ENCODE measurements at places on chromosomes 1 and 21.
A peak's percentile ranks its signal among the peaks of the same experiment; 100 is the strongest.

DNA sequence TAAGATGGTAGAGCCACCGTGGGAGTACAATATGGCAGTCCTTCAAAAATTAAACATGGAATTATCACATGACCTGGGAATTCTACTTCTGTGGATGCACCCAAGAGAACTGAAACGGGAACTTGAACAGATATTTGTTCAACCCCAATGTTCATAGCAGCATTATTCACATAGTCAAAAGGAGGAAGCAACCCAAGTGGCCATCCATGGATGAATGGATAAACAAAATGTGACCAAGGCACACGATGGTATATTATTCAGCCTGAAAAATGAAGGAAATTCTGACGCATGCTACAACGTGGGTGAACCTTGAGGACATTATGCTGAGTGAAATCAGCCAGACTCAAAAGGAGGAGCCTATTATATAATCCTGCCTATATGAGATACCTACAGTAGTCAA is 22.8 kb upstream of the LAPTM5 start:
- no peak for DNase-seq

DNA sequence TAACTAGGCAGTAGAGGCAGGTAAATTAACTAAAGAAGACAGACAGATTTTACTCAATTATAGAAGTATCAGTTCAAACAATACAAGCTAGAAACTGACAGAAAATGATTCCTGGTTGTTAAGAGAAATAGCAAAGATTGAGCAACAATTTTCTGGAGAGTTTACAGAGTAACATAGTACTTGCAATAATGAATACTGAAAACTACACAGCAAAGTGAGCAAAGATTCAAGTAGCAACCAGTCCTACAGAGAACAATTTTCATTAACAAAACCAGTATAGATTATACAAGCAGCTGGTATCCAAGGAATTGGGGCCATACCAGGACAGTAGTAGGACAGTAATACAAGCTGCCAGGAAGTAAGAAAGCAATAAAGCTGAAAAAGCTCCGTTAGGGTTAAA is 37.6 kb downstream of the EYA3 start:
- no peak for DNase-seq

DNA sequence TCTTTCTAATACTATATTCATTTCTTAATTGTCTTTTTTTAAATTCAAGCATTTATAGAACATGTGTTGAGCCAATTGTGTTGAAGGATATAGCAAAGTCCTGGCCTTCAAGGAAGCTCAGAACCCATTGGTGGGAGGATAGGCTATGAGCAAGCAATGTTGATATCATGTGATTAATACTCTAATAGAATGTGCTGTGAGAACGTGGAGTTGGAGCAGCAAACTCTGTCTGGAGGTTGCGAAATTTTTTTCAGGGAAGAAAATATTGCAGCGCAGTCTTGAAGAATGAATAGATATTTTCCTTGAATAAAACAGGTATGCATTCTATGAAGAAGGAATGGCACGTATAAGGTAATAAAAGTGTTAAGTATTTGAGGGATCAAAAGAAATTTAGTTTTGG is 229.2 kb upstream of the KCNK2 start:
- DNase-seq: no peak

DNA sequence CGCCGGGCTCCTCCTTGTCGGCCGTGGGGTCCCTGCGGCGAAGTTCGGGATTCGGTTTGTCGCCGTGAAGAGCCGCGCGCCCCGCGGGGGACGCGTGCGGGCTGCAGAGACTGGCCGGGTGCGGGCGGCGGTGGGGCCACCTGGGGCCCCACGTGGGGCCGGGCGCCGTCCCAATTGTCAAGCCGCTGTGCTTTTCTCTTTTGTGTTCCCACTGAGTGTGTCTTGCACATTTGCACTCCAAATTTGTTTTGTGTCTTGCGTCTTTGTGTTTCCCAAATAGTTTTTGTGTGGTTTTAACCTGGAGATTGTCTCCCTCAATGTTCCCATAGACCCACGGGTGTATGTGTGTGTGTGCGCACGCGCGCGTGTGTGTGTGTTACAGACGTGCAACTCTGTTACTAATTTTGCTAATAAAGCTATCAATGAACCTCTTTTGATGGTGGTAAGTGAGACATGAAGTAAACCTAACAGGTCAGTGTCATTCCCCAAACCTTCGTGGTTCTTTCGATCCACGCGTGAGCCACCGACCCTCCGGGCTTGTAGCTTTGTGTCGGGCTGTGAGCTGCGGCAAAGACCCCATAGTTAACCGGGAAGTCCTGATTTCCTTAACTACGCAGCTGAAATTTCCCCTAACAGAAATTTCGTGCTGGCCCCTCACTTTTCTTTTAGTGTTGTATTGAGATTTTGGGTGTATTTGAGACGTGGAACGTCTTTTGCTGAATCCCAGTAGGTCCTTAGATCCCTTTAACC is 708 bp downstream of the PRDM2 start:
- DNase-seq: no peak

DNA sequence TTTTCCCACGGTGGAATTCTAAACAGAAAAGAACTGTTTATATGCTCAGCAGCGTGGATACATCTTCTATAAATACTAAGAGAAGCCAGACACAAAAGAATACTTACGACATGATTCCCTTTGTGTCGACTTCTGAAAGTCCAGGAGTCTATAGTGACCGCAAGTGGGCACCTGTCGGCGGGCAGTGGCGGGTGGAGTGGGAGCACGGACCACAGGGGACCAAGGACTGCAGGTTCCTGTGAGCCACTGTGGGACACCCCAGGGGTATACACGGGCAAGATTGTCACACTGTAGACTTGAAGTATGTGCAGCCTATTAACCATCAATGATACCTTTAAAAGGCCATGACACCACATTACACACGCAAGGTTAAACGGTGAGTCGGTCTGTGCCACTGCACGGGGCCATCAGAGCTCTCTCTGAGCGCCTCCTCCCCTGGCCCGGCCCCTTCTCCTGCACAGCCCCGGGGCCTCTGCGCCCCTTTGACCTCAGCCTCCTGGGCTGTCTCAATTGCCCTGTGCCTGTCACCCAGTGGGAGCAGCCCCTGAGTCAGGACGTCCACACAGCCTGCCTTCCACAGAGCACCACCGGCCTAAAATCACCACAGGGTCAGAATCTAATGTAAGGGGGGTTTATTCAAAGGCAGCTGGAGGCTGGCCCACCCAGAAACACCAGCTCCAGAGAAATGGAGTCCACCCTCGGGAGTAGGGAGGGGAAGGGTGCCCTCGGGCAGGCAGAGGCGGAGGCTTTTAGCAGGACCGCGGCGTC is 90.0 kb upstream of the COL6A1 start:
- no peak for DNase-seq

GRCh38 chr1:22772014-22772413 is 61.4 kb downstream of the EPHB2 start:
- DNase-seq: no peak

GRCh38 chr1:44314452-44314851 is 40.6 kb downstream of the ERI3 start:
- no peak for DNase-seq

DNA sequence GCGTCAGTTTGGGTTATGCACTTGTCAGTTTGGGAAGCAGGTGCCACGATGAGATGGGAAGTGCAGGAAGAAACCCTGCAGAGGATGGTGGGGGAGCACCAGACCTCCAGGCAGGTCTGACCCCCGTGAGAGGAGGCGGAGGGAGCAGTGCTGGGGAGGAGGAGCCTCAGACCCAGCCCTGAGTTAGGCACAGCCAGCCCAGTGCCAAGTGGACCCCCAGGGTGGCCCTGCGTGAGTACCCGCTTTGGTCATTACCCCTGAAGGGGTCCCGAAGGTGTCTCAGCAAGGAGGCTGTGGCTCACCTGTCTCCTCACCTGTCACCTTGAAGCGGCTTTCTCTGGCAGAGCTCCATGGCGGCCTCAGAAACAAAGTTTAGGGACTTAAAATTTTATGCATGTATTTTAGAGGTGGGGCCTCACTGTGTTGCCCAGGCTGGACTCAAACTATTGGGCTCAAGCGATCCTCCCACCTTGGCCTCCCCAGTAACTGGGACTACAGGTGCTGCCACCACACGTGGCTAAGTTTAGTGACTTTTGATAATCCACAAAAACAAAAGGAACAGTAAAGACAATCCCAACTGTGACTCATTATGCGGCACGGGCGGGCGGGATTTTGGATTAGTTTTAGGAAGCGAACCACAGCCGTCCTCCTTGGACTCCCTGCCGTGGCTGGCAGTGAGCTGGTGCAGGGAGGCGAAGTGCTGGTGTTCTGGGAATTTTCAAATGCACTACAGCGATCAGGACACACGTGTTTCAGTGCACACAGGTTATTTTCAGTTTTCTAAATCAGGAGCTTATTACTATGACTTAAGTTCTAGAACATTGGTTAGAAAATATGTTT is 4.7 kb downstream of the AGPAT3 start:
- no peak for DNase-seq

GRCh38 chr1:172581779-172582178 is 48.8 kb downstream of the SUCO start:
- DNase-seq: no peak

DNA sequence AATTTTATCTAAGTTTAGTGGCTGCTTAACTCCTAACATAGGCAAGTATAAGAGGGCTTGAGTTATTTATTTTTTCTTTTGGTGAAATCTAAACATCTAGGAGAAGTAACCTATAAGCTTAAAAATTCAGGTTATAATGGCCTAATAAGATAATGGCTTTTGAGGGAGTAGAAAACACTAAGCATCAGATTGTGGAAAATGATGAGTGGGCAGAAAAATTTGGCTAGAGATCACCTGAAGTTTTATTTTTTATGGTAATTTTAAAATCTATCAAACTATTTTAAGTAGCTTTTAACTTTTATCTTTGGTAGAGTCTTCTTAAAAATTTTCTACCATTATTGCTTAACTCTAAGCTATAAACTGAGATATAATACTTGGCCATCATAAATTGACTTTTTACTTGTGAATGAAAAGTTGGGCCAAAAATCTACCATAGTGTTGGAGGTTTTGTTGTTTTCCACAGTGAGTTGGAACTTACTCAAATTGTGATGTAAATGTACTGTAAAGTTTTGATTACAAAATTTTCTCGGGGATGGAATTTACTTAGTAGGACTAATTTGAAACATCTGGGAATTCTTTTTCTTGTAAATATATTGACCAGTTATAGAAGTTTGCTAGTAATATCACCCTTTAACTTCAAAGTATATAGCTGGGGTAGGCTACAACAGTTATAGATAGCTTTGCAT is 63.9 kb downstream of the USP25 start:
- DNase-seq: no peak

- DNase-seq: no peak
These were observed 524.2 kb downstream of the KIF26B start for GRCh38 chr1:245678860-245679411.

DNA sequence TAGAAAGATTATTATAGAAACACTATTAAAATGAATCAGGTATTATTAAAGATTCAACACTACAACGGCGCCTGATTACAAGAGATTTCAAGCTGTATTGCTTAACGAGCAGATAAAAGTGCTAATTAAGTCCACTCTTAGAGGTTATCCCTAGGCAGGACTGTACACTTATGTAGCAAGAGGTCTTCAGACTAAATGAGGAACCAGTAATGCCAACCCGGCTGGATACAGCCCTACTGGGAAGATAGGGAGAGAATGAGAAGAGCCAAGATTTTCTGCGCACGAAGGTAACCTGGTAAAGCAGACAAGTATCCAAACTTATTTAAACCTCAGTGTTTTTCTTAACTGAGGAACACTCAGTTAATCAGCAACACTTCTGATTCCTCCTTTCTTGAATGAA is 115.7 kb upstream of the HIVEP3 start:
- no peak for DNase-seq

DNA sequence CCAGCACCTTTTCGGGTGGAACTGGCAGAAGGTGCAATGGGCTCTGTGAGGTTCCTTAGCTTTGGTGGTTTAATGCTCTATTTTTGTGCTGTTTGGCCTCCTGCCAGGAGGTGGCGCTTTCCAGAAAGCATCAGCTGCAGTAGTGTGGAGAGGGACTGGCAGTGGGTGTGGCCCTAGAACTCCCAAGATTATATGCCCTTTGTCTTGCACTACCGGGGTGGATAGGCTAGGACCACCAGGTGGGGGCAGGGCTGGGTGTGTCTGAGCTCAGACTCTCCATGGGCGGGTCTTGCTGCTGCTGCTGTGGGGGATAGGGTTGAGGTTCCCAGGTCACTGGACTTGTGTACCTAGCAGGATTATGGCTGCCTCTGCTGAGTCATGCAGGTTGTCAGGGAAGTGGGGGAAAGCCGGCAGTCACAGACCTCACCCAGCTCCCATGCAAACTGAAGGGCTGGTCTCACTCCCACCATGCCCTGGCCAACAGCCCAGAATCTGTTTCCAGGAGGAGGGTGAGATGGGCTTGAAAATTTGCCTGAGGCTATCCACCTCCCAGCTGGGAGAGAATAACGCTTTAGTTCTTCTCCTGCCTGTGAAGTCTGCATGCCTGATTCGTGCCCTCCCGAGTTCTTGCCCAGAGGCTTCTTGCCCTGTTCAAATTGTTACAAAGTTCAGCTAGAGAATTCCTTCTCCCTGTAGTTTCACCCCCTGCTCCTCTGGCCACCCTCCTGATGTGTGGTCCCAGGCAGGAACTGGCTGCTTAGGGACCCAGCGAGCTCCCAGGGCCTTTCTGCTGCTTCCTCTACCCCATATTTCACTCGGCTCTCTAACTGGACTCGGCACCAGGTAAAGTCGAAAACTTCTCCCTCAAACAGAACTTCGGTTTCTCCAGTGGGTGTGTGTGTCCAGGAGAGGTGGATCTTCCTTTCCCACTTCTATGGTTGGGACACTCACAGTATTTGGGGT is 76.5 kb upstream of the BTG3 start:
- DNase-seq: peak; percentile 76

GRCh38 chr1:201887116-201887866 is 1.4 kb upstream of the SHISA4 start:
- no peak for DNase-seq

DNA sequence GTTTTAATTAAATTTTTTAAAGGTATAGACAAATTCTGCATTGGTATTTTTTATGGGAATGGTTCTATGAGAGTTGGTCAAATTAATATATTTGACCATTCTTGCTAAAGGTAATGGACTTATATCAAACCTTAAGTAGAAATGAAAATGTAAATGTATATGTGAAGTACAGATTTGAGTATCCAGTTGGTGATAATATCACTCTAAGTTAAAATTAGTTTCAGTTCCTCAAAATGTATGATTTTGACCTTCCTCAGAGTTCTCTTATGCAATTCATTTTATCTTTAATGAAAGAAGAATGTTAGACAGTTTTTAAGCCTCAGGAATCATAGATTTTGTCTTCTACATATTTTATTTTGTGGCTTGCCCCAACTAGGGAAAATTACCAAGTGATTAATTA is 1291.5 kb upstream of the B3GALT2 start:
- no peak for DNase-seq

DNA sequence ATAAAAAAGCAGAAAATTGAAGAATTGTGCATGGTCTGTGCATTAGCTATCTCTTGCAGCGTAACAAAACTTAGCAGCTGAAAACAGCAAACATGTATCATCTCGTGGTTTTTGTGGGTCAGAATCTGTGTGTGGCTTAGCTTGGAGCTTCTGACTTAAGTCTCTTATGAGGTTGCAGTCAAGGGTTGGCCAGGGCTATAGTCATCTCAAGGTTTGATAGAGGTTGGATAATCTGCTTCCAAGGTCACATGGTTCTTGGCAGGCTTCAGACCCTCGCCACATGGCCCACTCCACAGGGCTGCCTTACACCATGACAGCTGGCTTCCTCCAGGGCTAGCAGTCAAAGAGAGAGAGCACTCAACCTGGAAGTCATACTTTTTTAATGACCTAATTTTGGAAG is 35.9 kb downstream of the CNST start:
- no peak for DNase-seq

GRCh38 chr1:163027610-163028009 is 41.6 kb upstream of the RGS4 start:
- no peak for DNase-seq

Data from activated CD8-positive, alpha-beta memory T cell treated with anti-CD3 and anti-CD28 coated beads for 24 hours (primary cell).